ENCODE measurements at places on chromosomes 3 and 15. TPM values are rescaled to one million over a fixed set of nuclear protein-coding genes. Genes with fewer than 3 reads are reported as not detected.

- DNase-seq, result no peak
Measured at GRCh38 chr3:42366550-42366949, 43.9 kb downstream of the LYZL4 start.

GRCh38 chr3:175479800-175480199, 620.7 kb downstream of the NAALADL2 start:
- DNase-seq, result no peak

DNA sequence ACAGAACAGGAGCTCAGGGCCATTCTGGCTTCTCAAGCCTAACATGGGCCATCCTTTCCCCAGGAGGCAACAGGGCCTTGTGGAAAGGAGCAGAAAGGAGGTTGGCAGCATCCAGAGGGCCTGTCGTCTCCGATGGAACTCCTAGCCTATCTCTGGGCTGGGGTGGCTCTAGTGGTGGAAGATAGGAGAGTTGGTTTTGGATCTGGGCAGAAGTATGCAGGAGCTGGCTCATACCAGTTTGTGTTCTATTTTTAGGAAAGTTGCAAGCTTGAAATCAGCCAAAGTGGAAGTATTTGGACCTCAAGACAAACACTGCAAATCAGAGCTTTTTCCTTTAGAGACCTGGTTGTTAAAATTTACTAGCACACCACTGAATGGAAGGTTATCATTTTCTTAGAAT, 35.4 kb upstream of the XCR1 start:
- DNase-seq, result no peak

IL5RA gene
- total RNA-seq, result not detected

RTP4 gene
- 3.6 TPM for total RNA-seq

DAZL gene
- not detected for total RNA-seq

TMC3 gene
- total RNA-seq, result not detected

ANKUB1 gene
- total RNA-seq, result not detected

Data from activated naive CD4-positive, alpha-beta T cell treated with anti-CD3 and anti-CD28 coated beads, Interleukin-2, amount 50 U/mL, for 72 hours (primary cell).